Stimulated activated CD4-positive, alpha-beta T cell treated with anti-CD3 and anti-CD28 coated beads, TNF-alpha, amount 100 ng/mL, for 48 hours (primary cell): ENCODE measurements at places on chromosomes 5 and 9.

- no peak for DNase-seq
Measured at GRCh38 chr5:32017692-32018367, 156.3 kb downstream of the GOLPH3 start.

DNA sequence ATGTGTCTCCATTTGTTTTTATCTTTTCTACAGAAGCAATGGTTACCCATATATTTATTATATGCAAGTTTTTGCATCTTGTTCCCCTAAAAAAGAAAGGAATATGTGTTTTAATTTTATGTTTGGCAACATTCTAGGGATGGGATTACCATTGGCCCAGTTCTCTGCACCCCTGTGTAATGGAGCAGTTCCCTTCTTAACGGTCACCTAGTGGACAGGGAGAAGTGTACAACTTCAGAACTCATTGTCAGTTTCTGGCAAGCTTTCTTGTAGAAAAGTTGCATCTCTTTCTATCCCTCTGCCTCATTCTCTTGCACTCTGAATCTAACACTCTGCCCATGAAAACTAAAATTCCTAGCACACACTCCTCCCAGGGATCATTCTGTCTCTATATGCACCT lies 78.2 kb downstream of the DOCK8 start:
- DNase-seq: no peak

GRCh38 chr5:68274847-68275651 lies 59.5 kb downstream of the PIK3R1 start:
- DNase-seq: no peak

- DNase-seq: no peak
Measured at GRCh38 chr9:34195143-34195542, 16.3 kb downstream of the UBAP1 start.

DNA sequence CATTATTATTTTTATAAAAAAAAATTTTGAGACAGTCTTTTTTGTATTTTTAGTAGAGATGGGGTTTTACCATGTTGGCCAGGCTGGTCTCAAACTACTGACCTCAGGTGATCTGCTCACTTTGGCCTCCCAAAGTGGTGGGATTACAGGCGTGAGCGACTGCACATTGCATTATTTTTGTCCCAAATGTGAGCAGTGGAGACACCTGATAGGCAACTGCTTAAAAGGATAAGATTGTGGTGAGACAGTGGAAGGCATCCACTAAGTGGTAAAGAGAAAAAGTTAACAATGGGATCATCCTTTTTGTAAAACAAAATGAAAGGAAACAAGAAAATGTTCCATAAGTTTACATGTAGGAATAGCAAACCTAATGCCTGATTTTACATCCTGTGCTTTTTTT lies 2.0 kb upstream of the CENPH start:
- DNase-seq: no peak

DNA sequence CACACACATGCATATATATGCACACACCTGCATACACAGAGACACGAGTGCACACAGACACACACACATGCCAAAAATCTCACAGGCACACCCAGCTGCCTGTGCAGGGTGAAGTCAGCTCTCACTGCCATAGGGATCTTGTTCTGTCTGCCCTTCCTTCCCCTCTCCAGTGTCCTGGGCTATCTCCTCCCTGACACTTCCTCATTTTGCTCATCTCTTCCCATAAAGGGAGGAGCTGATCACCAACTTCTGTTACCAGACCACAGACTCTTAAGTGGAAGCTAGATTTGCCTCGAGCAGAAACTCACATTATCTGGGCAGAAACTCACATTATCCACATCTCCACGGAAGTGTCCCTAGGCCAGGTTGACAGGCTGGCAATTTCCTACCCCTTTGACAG lies 28.7 kb downstream of the LCP2 start:
- no peak for DNase-seq

DNA sequence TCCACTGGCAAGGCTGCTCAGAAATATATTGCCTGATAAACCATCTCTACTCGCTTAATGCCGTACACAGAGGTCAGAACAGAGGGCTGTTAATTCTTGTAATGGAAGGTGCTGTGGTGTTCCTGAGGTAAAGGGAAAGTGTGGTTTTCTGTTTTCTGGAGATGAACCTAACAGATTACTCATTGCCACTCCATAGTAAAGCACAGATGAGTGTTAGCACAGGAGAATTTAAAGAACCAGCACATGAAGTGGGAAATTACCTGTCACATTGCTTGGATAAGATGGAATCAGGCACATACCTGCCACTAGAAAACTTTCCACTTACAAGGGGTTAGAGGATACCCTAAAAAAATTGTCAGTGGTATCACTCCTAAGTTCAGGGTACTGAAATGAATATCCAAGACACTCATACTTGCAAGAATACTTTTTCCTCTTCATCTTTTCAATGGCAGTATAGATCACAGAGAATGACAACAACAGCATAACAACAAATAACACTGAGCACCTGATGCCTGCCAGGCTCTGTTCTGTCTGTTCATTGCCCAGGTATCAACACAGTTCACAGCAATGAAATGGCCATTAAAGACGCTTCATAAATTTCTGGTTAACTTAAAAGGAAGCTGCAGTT lies 152.9 kb upstream of the GNA14 start:
- DNase-seq: no peak

DNA sequence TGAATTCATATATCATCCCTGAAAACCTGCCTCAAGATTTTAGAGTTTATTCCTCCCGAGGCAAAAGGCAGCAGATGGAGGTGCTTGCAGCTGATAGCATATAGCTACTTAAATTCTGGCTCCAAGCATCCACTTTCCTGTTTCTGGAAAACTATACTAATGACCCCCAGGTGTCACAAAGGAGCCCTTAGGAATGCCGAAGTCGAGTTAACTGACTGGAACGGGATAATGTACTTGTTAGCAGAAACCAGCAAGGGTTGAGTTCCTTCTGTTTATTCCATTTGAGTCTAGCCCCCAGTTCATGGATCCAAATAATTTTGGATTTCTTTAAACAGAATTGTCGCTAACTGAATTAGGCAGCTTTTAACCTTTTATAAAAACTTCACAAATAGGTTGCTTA lies 44.5 kb downstream of the PTTG1 start:
- DNase-seq: no peak

GRCh38 chr5:121497176-121497575 lies 354.5 kb upstream of the FTMT start:
- no peak for DNase-seq

DNA sequence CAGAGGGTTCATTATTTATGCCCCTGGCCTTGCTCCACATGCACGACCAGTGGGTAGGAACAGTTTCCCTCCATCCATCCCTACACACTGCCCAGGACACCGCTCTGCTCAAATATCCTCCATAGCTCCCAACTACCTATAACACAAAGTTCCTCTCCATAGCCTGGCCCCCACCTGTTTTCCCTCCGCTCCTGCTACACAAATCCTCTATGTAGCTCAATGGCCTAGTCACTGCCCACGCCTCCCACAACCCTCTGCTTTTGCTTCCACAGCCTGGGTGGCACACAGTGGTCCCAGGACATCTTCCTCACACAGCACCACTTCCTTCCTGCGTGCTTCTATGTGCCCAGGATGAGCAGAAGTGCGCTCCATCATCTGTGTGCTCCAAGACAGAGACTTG lies 20.4 kb downstream of the REXO4 start:
- no peak for DNase-seq

GRCh38 chr9:35116539-35116897 lies 856 bp upstream of the ATOSB start:
- DNase-seq: no peak

- DNase-seq: no peak
Measured at GRCh38 chr9:8850914-8851313, 1051.3 kb upstream of the DMAC1 start.

DNA sequence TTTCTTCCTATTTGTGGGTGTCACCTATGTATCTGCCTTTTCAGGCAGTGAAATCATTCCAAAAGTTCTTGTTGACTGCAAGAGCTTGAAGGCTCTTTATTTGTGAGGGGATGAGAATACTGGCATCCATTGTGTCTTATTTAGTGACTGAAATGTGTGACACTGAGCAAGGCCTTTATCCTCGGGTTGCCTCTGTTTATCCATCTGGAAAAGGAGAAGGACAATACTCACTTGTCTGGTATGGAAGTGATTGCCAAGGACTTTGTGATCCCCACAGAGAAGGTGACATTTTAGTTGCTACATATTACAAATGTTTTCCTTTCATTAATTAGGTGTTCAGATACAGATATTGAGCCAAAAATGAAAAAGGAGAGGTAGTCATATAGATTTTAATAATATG lies 80.2 kb downstream of the ARRDC3 start:
- DNase-seq: no peak

- no peak for DNase-seq
Measured at GRCh38 chr5:83471405-83472212, at the start of gene VCAN. VCAN (plus strand) TSS chr5:83471744; CDS start chr5:83483519, 11,775 bp downstream.

- DNase-seq: no peak
Measured at GRCh38 chr9:116701940-116702642, 15.0 kb downstream of the TRIM32 start.

- no peak for DNase-seq
Measured at GRCh38 chr5:179142434-179143198, 82.4 kb downstream of the ZNF354C start.
